Chondrocyte (in vitro differentiated cells): ENCODE measurements at places on chromosomes 1 and 21. TPM values are rescaled to one million over a fixed set of nuclear protein-coding genes. Genes with fewer than 3 reads are reported as not detected.

- no peak for DNase-seq
These were observed 132.5 kb downstream of the PRDM2 start for GRCh38 chr1:13832536-13832935.

FABP3 gene
- total RNA-seq = 51.8 to 83.8 TPM (median 81.4 TPM) in 3 replicates

DNA sequence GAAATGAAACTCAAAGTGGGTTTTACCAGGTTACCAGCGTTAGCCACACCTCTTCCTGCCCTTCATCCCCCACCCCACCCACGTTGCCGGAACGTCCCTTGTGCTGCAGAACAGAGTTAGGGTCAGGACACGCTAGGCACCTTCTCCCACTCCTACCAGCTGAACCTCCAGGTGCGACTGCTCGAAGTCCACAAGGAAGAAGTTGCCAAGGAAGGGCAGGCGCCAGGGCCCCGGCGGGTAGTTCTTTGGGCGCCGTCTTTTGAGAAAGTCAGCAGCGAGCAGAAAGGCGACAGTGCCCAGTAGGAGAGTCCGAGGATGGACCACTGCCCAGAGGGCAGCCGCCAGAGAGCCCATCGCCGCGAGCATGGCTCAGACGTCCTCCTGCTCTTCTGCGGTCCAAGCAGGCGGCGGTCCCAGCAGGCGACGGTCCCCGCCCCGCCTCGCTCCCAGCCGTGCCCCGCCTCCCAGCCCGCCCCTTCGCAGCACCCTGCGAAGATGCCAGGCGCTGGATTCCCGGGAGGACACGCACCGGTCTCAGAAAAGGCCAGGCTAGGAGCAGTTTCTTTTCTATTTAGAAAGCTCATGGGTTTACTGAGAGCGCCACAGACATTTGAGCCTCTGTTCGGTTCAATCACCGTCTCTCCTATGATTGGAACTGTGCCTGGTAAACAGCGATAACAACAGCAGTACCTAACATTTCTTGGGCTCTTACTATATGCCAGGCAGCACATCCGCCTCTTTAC lies at the start of gene CYP2J2:
Gene CYP2J2 (minus strand): TSS at position 393 of the 743 bp plus-strand sequence. CDS start 27 bp downstream, at position 366.
- DNase-seq = no peak

GRCh38 chr1:59707178-59707791 lies 107.5 kb upstream of the HOOK1 start:
- no peak for DNase-seq

KLF17 gene
- total RNA-seq = 0.18 TPM in 1 of 3 replicates, not detected in the others

DNA sequence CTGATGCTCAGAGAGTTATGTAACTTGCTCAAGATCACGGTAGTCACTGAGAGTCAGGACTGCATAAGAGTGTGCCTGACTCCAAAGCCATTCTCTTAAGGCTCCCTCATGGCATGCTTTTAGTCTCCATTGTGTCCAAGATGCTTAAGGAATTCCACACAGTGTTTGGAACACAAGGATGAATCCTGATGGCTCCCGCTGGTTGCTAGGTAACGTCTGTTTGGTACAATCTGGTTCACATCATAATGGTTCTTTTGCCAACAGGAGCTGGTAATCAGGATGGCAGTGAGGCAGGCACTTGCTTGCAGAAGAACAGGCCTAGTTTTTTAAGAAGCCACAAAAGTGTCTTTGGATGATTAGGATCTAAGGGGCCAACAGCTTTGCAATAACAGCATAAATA lies 436.5 kb upstream of the DAB1 start:
- no peak for DNase-seq

SHISAL2A gene
- 0.24 TPM in 1 of 3 replicates, not detected in the others for total RNA-seq
